Left lobe of liver (tissue), 2 donors: ENCODE measurements at places on chromosomes 12 and 14.

GRCh38 chr12:104462931-104463339 lies 6.2 kb downstream of the CHST11 start:
- no peak for DNase-seq

DNA sequence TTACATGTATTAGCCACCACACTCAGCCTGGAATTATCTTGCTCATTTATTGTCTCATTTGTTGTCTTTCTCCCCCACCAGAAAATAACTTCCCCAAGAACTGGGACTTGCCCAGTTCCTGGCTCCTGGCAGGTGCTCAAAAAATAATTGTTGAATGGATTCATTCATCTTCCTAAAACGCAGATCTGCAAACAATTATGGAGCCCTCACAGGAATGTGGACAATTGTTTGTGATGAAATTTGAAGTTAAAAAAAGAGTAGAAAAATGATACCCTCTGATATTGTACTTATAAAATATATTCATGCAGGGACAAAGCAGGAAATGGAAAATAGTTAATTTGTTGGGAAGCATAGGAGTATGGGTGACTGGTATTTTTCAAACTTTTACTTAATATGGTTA lies 60.7 kb upstream of the MAP1LC3B2 start:
- DNase-seq: no peak

DNA sequence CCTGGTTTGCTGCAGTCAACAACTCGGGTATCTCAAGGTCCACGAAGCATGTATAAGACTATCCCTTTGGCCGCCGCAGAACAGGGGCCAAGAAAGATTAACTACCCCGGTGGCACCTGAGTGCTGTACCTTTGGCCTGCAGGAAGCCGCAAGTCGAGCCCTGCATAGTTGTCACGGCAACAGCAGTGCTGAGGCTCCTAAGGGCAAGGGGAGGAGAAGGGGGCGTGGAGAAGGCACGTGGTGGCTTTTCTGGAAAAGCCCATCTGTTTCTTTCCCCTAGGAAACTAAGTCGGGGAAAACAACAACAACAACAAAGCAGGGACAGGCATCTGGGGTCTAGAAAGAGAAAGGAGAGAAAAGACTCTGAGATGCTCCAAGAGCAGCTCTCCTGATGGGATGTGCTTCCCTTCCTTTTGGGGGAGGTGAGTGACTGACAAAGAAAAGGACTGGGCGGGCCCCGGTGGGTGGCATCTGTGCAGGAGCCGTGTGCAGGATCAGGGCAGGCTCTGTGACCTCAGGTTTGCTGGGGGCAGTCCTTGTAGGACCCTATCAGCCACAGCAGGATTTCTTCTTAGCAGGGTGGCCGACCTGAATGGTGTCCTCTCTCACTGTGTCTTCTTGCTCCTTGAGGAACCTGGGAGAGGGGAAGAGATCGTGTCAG lies 123.9 kb downstream of the PRMT8 start:
- no peak for DNase-seq

GRCh38 chr12:31818623-31819268 lies 89.9 kb upstream of the AMN1 start:
- DNase-seq: no peak

DNA sequence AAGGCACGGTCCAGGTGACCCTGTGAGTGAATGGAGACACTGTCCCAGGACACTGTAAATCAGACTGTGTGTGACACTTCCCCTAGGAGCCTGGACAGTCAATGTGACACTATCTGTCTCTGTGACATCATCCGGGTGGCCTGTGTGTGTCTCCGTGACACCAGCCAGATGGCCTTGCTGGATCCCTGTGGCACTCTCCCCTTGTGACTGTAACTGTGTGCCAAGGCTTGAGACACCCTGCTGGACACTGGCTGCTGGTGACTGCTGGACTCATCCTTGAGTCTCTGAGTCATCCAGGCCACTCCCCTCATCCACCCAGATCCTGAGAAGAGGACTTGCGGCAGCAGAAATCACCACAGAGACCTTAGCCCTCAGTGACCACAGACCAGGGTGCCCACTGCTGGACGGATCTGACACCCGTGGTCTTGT lies 51.6 kb downstream of the MVK start:
- DNase-seq: no peak

DNA sequence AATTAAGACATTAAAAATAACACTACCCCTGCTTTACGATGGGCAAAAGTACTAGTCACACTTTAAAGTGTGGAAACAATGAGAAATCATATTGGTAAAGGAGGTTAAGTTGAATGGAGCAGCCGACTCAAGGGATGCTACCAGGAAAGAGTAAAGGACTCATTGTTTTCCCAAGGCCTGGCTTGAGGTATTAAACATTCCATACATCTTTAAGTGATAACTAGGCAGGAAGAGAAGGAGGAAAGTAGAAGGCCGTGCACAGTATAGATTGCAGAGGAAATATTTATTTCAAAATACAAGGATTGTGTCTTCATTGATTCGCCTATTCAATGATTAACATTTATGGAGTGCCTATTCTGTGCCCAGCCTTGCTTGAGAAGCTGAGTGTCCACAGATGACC lies 20.6 kb upstream of the YARS2 start:
- DNase-seq: no peak

GRCh38 chr12:102427543-102427941 lies 52.8 kb downstream of the IGF1 start:
- DNase-seq: peak; percentile 47

DNA sequence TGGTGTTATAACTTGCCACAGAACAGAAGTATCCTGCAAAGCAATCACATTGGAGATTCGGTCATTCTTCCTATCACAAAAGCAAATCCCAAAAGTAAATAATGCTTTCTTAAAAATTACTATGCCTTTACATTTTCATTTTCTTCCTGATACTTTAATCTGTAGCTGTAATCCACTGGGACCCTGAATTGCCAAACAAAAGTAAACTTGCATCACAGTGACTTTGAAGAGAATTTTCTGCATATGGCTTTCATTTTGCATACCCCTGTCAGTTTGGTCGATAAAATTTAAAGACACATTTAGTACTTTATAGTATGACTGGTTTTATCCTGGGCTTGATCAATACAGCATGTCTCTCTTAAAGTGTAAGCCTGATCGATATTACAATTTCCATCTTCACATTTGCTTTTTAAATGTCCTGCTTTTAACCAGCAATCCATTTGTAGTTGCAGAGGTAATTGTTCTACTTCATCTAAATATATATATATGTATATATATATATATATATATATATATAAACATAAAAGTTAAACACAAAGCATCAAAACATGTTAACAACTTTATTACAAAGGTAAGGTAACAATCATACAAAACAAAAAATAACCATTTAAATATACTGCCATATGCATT lies 53.7 kb upstream of the PLEKHA5 start:
- no peak for DNase-seq
